NCI-H748 treated with DMSO at 0.1 percent for 48 hours (cell line): ENCODE measurements at places on chromosomes 1 and 21.

DNA sequence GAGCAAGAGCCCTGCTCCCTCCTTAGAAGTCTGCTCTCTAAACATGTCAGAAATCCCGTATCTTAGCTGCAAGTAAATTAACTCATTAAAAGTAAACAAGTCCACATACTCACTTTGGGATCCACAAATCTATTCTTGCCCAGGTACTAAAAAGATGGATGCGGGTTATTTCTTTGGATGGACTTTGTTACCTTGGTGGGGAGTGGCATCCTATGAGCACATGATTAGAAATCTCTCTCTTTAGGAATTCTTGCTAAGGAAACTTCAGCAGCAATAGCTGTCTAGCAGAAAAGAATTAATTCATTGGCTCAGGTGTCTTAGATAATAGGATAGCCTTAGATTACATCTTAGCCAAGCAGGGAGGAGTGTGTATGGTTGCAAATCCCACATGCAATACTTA, 25.2 kb downstream of the NRDC start:
- DNase-seq: no peak

GRCh38 chr1:229058111-229058561, 212.8 kb upstream of the RAB4A start:
- DNase-seq: no peak

DNA sequence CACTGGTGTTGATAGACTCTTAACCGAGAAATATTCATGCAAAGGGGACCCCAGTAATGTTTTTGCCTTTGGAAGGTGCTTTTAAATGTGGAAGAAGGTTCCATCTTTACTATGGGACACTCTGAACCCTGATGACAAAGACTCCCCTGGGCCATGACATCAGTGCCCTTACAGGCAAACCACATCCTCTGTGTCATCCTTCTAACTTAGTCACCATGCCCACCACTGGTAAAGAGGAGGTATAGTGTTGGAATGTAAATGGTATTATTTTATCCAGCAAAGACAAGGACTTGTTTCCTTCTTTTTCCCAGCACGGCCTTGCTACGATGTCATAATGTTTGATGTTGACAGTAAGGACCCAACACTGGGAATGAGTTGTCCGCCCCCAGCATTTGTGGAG, 12.6 kb downstream of the METTL13 start:
- DNase-seq: no peak

DNA sequence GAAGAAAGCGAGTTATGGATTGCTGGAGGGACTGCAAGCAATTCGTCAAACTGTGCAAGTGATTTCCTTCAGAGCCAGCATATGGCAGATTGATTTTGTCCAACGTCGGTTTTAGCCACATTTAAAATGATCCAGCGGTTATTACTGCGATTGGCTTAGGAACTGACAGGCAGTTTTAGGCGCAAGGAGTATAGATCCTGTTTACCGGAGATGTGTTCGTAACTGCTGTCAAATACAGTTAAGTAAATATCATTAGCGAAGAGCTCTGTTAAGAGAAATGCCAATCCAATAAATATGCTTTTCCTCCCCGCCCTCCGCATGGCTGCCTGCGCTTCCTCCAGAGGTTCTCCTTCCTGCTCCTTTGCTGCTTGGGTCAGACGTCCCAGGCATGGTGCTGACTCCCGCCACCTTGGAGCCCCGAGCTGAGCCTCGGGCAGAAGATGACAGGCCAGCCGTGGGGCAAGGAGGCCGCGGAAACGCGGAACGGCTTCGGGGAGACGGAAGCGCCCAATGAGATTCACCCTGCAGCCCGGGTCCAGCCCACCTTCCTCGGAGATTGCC, 9.4 kb upstream of the BARHL2 start:
- DNase-seq: no peak
